Dermis microvascular lymphatic vessel endothelial cell (primary cell): ENCODE measurements at places on chromosomes 6 and 20.

DNA sequence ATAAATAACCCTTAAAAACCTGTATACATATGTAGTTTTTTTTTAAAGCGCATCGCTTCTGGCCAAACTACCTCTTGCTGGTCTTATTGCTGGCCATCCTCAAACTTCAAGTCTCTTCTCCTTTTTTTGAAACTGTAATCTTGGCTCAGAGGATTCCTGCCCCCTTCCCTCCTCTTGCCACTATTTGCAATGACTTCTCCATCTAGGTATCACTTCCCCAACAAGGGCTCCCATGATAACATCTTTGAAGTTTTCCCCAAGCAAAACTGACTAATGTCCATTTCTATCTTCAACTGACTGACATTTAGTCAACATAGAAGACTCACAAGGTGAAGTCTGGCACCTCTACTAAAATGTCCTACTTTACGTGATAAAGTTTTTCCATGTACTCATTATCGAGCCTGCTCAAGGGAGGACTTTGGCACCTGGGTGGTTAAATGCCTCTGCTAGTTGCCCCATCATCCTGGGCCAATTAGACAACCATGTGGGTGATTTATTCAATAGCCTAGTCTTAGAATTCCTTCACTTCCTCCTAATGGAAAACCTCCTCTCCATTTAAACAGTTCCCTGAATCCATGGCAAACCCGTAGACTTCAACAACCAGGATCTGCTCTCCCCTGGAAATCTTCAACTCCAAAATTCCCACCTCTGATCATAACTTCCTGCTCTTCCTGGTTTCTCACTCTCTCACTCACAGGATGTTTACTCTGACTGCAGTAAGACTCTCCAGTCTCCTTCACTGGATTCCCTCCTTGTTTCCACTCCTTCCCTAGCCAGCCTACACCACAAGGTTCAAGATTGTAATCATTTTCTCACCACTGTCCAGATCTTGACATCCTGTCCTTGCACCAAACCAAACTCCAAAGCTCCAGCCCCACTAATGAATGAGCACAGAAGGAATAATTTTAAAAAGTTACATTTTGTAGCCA, 9.4 kb upstream of the PLAGL1 start:
- DNase-seq = no peak

GRCh38 chr6:144036064-144036834, 28.2 kb upstream of the PLAGL1 start:
- peak; percentile 8 for DNase-seq

GRCh38 chr6:129105793-129106192, 222.9 kb downstream of the LAMA2 start:
- DNase-seq = peak; percentile 47

- DNase-seq = no peak
Measured at GRCh38 chr20:41017448-41018042, 11.1 kb upstream of the TOP1 start.

DNA sequence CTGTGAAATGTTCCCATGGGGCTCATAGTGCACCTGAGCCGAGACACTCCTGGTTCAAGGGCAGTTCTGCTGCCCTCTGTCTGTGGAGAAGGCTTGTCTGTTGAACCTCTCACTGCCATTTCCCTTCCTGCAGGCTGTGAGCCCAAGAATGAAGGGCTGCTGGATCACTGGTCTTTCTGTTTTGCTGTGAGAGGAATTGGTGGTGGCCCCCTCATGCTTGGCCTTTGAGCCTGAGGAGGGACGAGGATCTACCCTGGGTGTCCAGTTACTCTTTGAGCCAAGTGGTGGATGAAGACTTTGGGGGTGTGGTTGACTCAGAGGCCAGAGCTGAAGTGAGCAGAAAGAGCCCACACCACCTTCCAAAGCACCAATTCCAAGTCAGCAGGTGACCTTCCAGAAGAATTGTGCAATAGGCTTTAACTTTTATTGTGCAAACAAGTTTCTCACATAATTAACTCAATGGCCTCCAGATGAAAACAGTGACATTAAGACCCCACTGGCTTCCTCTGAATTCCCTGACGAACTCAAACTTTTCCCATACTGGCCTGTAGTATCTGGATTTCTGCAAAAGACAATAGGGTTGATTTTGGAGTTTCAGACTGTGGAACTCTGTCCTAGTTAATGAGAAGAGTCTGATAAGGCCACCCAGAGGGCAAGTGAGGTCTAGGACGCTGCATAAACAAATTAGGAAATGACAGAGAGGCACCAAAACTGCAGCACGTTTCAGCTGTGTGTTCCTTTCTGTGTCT, 101.5 kb downstream of the PHACTR3 start:
- no peak for DNase-seq

DNA sequence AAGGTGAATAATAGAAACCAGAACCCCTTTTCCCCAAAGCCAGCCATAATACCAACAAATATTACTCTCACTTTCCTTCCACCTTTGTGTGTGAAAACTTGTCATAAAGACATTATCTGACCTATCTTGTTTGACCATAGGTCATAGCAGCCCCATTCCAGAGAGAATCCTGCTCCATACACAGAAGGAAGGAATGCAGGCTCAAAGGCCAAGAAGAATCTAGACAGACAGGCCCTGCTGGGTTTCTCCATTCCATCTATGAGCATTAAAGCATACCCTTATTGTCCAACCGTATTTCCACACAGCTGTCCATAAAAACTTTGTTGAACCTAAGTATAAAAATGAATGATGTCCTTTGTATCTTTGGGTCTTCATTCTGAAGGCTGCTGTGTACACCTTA, 40.7 kb upstream of the KCNK5 start:
- no peak for DNase-seq

DNA sequence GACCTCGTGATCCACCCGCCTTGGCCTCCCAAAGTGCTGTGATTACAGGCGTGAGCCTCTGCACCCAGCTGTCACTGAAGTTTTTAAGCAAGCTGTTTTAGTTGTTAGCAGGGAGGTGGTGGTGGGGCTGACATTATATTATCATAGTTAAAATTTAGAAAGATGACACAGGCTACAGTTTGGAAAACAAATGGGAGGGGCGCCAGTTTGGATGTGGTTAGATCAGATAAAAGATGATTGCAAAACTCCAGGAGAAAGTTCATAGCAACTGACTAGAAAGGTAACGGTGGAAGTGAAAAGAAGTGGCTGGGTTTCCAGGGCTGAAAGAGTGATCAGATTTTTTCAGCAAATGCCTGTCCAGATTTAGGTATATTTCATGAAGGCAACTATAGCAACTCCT, 311.9 kb upstream of the CITED2 start:
- DNase-seq = no peak

DNA sequence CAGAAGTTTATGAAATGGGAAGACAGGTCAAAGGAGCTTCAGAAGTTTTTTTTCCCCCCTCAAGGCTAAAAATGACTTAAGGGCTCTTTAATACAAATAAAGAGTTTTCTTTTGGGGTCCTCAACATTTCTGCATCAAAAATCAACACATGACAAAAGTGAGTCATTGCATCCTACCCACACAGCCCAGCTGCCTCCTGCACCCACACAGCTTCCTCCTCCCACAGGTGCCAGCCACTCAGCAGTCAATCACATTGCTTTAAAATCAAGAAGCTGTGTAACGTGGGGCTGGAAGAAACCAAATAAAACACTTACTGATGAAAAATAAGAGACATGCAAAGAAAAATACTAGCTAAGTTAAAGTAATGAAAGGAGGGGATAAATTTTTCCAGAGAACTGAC, 68.5 kb downstream of the MAP3K5 start:
- peak; percentile 54 for DNase-seq
